ENCODE measurements at places on chromosomes 5 and 9.

DNA sequence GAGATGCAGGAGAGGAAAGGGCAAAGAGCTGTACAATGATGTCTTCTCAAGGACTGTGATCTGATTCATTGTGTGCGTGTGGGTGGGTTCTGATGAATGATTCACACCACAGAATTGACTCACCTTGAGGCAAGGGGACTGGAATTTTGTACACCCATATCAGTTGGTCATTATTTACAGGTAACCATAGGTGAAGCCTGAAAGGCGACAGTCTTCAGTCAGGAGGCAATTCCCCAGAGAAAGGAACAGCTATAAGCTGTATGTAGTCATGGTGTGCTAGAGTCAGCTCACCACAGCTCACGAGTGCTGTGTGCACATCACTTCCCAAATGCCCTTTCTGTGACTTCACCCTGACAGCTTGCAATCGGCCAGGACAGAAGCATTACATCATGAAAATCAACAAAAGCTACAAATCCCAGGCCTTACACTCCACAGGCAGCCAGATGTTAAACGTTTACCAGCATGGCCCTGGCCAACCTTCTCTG lies 87.6 kb upstream of the RPS23 start:
- no peak for DNase-seq

DNA sequence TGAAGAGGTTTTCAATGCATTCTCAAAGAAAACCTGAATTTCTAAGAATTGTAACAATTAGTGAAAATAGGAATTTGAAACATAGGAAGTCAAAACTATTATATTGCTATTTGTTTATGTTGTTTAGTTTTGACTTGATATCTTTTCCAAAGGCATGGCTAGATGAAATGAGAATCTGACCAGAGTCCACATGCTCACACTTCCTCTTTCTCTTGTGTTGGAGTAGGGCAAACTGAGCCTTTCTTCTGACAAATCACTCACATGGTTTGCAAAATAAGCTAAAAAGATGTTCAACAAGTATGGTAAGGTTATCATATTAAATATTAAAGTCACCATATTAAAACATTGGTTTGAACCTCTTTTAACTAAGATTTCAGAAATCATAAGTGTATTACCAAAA lies 512.6 kb downstream of the ISL1 start:
- DNase-seq = no peak

DNA sequence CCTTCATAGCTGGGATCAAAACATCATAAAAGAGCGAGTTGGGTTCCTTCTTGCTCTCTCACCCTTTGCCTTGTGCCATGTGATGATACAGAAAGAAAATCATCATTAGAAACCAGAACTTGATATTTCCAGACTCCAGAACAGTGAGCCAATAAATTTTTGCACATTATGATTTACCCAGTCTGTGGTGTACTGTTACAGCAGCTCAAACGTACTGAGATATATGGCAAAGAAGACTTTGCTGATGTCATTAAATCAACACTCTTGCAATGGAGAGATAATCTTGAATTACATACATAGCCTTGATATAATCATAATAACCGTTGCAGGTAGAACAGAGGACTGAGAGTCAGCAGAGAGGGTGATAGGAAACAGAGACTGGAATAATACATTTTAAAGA lies 1271.6 kb downstream of the CDH12 start:
- no peak for DNase-seq

DNA sequence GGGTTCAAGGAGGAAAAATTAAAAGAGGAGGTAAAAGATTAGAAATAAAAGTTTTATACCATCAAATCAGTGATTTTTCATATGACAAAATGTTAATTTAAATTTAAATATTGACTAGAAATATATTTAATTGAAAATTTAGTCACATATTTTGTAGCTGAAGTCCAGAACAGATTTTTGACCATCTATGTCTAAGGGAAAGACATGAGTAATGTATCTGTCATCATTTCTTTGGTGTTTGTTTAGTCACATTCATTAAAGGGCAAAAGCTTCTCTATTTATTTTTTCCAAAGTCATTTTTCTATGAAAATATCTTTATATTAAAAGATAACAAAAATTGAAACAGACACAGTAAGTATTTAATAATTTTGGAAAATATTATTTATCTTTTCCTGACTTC lies 252.0 kb upstream of the ISL1 start:
- no peak for DNase-seq

DNA sequence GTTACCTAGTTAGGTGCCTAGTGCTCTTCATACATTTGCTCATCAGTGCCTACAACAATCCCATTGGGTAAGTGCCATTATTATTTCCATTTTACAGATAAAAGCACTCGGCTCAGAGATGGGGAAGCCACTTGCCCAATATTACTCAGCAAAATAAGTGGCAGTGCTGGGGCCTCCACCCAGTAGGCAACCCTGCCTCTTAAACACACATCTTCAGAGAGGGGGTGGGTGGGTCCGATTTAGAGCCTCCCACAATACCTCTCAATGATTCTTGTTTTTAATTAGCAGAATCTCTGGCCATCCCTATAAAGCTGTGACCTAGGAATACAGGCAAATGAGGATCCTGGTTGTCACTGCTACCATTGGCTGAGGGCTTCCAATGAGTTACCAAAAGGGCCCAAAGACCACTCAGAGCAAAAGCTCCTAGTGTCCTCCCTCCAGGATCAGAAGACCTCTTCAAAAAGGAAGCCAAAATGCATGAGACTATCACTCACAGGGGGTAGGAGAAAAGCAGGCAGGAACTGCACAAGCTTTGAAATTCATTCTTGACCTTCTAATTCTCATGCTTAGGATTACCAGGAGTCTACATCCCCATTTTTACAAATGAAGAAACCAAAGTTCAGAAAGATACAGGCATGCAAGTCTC lies 36.1 kb upstream of the UBE2D2 start:
- no peak for DNase-seq

DNA sequence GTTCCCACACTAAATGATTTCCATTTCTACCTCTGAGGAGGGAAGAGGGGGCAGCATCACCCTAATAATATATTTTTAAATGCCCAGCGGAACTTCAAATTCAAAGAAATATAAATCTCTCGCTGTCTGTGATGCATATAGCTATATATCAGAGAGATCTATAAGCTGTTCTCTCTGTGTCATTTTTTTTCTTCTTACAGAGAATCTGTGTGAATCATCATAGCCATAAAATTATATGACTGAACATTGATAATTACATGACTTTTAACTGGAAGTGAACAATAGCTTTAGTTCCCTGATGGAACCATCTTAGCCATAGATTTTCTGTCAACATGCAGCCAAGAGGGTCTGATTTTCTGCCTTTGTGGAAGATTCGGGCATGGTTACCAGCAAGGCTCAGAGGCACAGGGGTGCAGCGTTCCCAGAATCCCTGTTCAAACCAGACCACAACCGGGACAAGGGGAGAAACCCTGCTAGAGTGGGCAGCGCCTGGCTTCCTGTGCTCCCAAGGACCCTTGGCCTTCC lies 93.7 kb upstream of the OSMR start:
- DNase-seq = no peak

DNA sequence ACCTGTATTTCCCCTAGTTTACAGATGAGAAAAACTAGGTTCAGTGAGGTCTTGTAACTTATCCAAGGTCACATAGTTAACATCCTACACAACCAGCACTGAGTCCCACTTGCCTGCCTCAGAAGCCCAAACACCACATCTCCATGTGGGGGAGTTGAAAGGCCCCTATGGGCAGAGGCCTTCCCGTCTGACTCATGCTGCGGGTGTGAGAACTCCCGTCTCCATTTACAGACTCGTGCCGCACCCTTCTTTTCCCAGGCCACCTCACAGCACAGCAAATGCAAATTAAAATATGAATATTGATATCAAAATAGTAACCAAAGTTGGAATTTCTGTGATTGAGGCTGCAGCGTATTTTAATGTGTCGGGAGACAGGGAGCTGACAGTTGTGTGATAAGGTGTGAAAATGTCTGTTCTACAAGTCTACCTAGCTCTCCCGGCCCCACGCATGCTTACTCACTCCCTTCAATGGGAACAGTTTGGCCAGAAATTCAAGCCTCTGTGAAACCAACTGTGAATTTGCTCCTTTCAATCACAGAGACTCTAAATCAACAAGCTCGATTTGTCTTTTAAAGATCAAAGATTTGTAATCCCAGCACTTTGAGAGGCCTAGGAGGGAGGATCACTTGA lies 90.1 kb downstream of the CRB2 start:
- no peak for DNase-seq

- DNase-seq = no peak
Measured at GRCh38 chr9:124216474-124217176, 41.1 kb upstream of the NEK6 start.

GRCh38 chr5:133924221-133924920 lies 44.1 kb downstream of the C5orf15 start:
- no peak for DNase-seq
